ENCODE measurements at places on chromosomes 6 and 20. TPM values are rescaled to one million over a fixed set of nuclear protein-coding genes. Genes with fewer than 3 reads are reported as not detected.

The ZNFX1 gene
- 25.0 TPM for total RNA-seq

The TSBP1 gene
- total RNA-seq, result not detected

The B3GAT2 gene
- 0.05 TPM for total RNA-seq

GRCh38 chr20:50913690-50914375 lies 17.4 kb downstream of the ADNP start:
- no peak for DNase-seq
- no peak overlapping the region for H3K27ac ChIP-seq
- peaks cover 60% of the 10 kb centered on the region for H3K4me1 ChIP-seq
- H3K36me3 ChIP-seq, result no peaks in the 10 kb centered on the region
- no peaks in the 10 kb centered on the region for H3K27me3 ChIP-seq
- H3K4me3 ChIP-seq, result no peak overlapping the region

DNA sequence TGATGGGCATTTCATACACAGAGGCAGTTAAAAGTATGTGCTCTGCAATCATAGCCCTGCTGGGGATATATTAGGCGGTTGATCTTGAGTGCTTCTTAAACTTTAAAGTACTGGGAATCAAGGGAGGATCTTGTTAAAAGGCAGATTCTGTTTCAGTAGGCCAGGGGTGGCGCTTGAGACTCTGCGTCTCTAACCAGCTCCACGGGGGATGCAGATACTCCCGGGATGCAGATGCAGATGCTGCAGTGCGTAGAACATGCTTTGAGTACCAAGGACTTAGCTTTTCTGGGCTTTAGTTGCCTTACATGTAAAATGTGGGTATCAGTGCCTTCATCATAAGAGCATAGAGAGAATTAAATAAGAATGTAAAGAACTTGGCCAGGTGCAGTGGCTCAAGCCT lies 44.4 kb upstream of the ENPP5 start:
- H3K27me3 ChIP-seq, result no peaks in the 10 kb centered on the region
- no peak overlapping the region for H3K4me3 ChIP-seq
- DNase-seq, result no peak
- H3K27ac ChIP-seq, result no peak overlapping the region

DNA sequence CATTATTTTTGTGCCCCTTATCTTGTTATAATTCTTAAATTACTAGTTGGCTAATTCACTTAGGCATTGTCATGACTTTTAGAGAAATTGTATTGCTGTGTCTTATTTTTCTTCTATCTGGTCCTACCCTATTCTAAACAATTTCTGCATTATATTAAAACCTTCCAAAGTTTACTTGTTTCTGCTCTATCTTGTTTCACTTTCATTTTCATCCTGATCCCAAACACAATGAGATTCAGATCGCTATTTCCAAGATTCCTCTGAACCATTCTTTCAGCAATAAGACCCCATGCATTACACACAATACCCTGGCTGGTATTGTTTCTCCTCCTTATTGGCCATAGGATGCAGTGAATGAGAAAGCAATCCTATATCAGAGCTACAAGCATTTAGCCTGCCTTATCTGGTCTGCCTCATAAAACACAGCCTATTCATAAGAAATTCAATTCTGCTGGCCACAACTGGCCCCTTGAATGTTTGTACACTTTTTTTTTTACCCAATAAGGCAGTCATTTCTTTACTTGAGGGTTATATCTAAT lies 69.9 kb upstream of the POU3F2 start:
- peak overlapping the region; percentile 29 for H3K4me3 ChIP-seq
- no peak overlapping the region for H3K27ac ChIP-seq
- DNase-seq, result no peak
- no peaks in the 10 kb centered on the region for H3K4me1 ChIP-seq
- peaks cover 5% of the 10 kb centered on the region for H3K27me3 ChIP-seq

- no peak overlapping the region for H3K4me3 ChIP-seq
- no peak for DNase-seq
- H3K27me3 ChIP-seq, result no peaks in the 10 kb centered on the region
- H3K4me1 ChIP-seq, result no peaks in the 10 kb centered on the region
- H3K36me3 ChIP-seq, result no peaks in the 10 kb centered on the region
- H3K27ac ChIP-seq, result no peak overlapping the region
Observed at GRCh38 chr6:131574686-131575085, 1.7 kb downstream of the ARG1 start.
